ENCODE measurements at places on chromosomes 16 and 17.

DNA sequence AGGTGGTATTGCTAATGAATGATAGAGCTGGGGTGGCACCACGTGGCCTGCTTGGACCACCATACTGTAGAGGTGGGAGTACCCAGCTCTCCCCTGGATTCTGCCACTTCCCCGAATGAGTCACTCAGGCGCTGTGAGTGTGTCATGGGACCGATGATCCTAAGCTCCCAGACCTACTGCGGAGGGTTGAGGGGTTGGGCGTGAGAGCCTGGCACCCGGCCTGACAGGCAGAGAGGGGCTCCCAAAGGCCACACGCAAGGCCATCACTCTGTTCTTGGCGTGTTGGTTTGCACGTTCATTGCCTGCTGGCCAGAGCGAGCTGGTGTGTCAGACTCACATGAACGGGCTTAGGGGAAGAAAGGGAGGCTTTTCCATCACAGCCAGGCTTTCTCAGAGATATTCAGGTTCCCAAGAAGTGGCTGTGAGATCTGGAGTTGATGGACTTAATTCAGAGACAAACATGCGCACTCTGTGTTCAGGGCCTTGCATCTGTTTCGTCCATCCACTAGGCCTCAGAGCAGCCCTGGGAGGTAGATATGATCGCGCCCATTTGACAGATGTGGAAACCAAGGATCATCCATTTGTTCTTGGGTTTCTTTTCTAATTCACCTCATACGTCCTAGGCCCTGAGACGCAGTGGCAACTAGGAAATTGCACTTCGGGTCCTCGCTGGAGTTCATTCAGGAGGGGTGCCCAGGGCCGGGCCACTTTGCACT lies 41.4 kb downstream of the CMIP start:
- no peak for DNase-seq

- DNase-seq, result no peak
These were observed 529.1 kb downstream of the HS3ST4 start for GRCh38 chr16:26220894-26221293.

DNA sequence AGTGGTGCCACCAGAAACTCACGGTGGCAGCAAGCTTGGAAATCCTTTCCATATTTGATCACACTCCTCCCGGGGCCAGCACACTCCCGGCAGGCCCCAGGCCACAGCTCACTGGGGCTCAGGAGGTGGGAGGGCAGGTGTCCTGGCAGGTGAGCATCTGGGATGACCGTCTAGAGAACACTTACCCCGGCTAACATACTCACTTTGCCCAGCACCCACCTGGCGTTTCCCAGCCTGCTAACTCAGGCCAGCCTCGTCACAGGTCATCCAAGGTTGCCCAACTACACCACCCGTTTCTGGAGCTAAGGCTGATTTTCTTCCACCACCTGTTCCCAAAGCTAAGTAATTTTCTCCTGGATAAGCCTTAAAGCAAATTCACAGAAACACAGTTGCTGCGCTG lies 24.9 kb downstream of the FBXO31 start:
- DNase-seq, result no peak

DNA sequence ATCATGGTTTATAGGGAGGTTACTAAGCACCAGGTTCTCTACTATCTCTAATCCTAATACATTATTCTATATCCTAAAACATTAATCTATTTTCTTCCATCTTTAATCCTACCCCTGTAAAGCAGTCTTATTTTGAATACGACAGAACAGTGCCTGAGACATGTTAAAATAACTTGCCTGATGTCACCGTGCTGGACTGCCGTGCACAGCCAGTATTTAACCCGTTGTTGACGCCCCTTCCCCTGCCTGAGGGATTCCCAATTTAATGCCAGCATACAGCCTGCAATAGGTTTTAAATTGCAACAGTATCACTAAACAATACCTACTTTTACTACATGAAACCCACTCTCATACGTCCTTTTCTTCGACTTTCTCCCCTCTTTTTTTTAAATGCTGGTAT lies 133.3 kb downstream of the PARN start:
- DNase-seq, result no peak

DNA sequence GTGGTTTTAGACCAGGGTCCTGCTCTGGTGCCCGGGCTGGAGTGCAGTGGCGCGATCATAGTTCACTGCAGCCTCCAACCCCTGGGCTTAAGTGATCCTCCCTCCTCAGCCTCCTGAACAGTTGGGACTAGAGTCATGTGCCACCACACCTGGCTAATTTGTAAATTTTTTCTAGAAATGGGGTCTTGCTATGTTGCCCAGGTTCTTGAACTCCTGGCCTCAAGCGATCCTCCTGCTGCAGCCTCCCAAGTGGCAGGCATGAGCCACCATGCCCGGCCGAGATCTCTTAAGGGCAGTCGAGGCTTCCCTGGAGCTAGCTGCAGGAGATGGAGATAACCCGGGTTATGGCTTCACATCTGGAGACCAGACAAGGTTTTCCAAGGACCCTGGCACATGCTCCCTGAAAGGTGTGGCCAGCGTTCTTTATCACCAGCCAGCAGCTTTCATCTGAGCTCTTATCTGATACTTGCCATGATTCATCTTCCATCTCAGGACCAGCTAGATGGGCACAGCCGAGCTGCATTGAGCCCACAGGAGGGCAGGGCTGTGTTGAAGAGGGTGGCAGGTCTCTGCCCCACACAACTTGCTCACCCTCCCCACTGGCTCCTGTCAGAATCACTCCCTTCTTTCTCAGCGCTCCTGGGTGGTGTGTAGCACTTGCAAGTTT lies 28.6 kb downstream of the SCNN1B start:
- no peak for DNase-seq

GRCh38 chr16:11534262-11534661 lies 52.5 kb downstream of the LITAF start:
- DNase-seq, result no peak

DNA sequence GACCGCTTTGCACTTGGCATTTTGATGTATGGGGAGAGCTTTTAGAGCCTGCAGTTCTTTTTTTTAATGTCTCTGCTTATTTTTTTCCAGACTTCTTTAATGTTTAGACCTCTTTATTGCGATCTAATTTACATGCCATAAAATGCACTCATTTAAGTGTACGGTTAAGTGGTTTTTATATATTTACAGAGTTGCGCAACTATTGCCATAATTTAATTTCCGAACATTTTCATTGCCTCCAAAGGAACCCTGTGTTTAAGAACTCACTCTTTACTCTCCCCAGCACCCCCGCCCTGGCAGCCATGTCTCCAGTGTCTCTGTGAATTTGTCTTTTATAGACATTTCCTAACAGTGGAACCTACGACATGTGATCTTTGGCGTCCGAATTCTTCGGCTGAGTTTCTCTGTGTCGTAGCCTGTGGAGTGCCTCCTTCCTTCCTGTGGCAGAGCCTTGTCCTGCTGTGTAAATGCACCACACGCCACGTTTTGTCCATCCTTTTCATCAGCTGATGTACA lies 24.0 kb downstream of the ZNF750 start:
- DNase-seq, result no peak

GRCh38 chr16:80330803-80331202 lies 210.0 kb upstream of the DYNLRB2 start:
- no peak for DNase-seq

- DNase-seq, result no peak
These were observed 8.0 kb downstream of the SECTM1 start for GRCh38 chr17:82325286-82326180.

DNA sequence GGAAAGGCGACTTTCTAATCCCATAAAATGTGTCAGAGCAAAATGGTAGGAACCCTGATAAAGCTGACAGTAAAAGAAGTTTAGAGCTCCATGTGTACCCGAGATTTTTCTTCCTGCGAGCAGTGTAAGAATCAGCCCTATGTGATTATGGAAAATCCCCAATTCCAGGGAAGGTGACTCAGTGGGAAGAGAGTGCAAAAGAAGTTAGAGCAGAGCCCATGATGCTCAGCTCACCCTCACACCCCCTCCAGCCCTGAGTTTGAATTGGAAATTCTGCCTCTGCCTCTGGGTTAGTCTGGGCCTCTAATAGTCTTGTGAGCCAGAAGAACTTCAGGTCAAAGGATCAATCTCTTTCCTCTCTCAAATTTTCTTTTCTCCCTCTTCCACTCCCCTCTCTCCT lies 12.5 kb downstream of the C17orf78 start:
- DNase-seq, result no peak

- no peak for DNase-seq
These were observed 64.0 kb upstream of the SOX9 start for GRCh38 chr17:72056727-72057290.

DNA sequence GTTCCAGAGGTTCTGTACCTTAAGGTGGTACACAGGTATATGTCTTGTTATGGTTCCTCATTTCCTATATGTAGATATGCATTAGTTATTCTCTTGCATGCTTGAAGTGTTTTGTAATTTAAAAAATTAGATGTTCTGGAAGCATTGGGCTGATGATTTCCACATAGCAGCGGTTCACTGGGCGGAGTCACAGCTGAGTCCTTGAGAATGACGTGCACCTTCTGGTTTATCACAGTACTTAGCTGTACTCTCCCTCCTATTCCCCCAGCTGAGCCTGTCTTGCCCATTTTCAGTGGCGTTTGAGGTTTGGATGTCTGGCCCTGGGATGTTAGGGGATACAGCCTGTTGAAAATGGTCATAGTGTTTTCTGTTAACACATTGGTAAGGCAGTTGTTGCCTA lies 327.1 kb downstream of the SNX29 start:
- DNase-seq, result no peak

- DNase-seq, result peak; percentile 81
These were observed 26.9 kb downstream of the CD300A start for GRCh38 chr17:74493331-74493833.

DNA sequence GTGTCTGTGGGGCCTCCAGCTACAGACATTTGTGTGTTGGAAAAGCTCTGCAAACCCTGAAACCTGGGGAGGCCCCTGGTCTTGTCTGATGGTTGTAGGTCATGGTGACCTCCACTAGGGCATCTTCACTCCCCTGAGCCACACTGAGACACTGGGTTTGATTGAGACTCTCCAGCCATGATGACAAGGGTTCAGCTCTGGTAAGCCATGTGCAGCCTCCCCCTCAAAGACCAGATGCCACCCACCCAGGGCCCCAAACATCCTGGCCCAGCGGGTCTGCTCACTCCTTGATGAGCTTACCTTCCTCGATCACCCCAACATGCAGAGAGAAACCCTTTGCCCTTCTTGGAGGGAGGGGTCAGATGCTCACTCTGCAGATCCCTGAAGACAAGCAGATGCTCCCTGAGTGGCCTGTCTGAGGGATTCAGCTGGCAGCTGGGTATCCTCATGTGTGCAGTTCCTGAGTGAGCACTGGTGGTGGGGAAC lies 101.6 kb downstream of the METRNL start:
- DNase-seq, result peak; percentile 32

GRCh38 chr17:8856869-8857575 lies 10.5 kb downstream of the PIK3R6 start:
- no peak for DNase-seq

GRCh38 chr17:82930924-82931698 lies 91.3 kb upstream of the ZNF750 start:
- DNase-seq, result no peak

GRCh38 chr16:23365602-23366240 lies 63.6 kb downstream of the SCNN1B start:
- DNase-seq, result peak; percentile 81

DNA sequence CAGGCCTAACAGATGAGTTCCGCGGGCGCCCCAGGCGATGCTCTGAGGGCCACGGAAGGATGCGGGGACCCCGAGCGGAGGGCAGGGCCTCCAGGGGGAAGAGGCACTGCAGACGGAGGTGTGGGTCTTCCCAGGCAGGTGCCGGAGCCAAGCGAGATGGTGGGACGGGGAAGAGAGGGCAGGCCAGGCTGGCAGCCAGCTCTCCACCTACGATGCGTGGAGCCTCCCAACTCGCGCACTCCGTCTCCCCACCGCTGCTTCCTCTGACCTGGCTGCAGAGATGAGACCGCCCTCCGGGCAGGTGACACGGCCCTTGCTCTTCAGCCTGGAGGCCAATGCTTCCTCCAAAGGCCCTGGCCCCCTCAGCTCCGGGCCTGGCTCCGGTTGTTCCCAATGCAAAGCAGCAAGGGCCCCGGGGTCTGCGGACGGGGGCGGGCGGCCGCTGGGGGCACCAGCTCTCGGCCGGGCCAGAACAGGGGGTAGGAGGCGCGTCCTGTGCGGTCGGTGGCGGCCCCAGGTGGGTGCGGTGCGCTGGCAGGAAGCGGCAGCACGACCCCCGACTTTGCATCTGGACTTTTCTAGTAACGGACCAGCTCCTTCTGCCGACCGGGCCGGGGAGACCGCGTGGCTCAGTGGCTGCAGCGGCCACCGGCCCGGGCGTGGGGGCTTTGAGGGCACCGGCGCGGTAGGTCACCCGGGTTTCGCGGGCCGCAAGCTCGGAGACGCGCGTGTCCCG lies 1.5 kb upstream of the SOX8 start:
- DNase-seq, result peak; percentile 17

GRCh38 chr17:55659661-55660060 lies 63.0 kb downstream of the TMEM100 start:
- no peak for DNase-seq

DNA sequence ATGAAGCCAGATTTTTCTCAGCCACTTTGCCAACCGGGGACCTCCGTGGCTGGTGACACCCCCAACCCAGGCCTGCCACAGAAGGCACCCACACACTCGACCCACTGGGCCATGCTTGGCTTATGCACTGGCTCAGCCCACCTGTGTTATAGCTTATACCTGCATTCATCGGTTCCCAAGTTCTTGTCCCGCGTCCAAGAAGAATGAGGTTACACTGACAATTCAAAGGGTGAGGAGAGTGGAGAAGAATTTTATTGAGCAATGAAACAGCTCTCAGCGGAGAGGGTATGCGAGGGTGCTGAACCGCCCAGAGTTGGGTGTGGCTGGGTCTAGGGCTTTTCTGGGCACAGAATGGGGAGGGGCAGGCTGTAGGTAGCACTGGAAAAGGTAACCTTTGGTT lies 22.2 kb upstream of the CDH15 start:
- peak; percentile 38 for DNase-seq

DNA sequence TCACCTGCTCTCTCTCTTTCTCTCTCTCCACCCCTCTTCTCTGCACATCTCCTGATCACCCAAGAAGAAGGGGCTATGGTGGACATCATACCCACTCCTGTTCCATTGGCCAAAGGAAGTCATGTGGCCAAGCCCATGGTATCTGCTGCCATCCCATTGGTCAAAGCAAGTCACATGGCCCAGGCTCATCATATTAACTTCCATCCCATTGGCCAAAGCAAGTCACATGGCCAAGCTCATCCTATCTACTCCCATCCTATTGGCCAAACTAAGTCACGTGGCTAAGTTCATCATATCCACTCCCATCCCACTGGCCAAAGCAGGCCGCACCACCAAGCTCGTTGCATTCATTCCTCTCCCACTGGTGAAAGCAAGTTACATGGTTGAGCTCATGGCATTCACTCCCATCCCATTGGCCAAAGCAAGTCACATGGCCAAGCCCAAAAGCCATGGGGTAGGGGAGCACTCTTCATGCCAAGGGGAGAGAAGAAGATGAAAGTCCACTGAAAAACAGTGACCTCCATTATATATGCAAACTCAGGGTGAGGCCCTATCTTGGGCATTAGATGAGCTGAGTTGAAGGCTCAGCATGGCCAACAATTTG lies 29.2 kb downstream of the SNX20 start:
- DNase-seq, result peak; percentile 14

GRCh38 chr16:31476303-31477219 lies 4.6 kb downstream of the TGFB1I1 start:
- peak; percentile 93 for DNase-seq
